ENCODE measurements at places on chromosomes 12 and 14.

GRCh38 chr12:54201001-54201794, 12.4 kb upstream of the SMUG1 start:
- peaks cover 5% of the 10 kb centered on the region for H3K27me3 ChIP-seq
- H3K27ac ChIP-seq, result no peak overlapping the region
- H3K36me3 ChIP-seq, result no peaks in the 10 kb centered on the region
- H3K4me1 ChIP-seq, result peaks cover 21% of the 10 kb centered on the region

DNA sequence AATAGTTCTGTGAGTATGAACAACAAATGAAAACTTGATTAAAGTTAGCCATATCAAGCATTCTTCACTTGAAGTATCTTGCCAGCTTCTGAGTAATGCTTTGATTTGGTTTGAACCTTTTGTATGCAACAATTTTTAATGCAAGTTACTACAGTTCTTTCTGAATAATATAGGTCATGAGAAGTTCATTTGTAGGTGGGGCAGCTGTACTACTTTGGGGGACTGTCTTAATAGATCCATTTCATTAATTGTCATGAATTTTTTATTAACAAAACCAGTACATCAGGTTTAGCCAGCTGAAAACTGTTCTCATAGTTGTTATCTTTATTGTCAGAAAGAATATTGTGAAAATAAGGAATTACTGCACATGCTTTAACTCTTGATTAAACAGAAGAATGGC, 142.7 kb downstream of the FOXA1 start:
- no peaks in the 10 kb centered on the region for H3K4me1 ChIP-seq
- H3K36me3 ChIP-seq, result no peaks in the 10 kb centered on the region
- no peaks in the 10 kb centered on the region for H3K27me3 ChIP-seq
- DNase-seq, result no peak
- H3K27ac ChIP-seq, result no peak overlapping the region

GRCh38 chr12:20213723-20214625, 154.4 kb upstream of the PDE3A start:
- no peak overlapping the region for H3K4me3 ChIP-seq
- no peak for DNase-seq
- no peaks in the 10 kb centered on the region for H3K27me3 ChIP-seq
- peaks cover 32% of the 10 kb centered on the region for H3K4me1 ChIP-seq

DNA sequence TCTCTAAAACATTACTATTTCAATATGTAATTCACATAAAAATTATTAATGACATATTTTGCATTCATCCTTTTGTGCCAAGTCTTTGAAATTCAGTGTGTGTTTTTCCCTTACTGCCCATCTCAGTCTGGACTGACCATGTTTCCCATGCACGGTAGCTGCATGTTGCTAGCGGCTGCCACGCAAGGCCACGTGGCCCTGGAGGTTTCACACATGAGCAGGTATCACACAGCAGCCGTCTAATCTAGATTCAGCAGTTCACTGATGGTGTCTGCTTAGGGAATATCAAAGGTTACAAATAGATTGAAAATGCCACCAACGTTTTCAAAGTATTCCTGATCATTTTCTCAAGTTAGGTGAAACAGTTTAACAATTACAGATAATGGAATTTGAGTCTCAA, 234.8 kb upstream of the FKBP4 start:
- no peak for DNase-seq
- no peak overlapping the region for H3K4me3 ChIP-seq
- no peaks in the 10 kb centered on the region for H3K36me3 ChIP-seq
- no peaks in the 10 kb centered on the region for H3K4me1 ChIP-seq

DNA sequence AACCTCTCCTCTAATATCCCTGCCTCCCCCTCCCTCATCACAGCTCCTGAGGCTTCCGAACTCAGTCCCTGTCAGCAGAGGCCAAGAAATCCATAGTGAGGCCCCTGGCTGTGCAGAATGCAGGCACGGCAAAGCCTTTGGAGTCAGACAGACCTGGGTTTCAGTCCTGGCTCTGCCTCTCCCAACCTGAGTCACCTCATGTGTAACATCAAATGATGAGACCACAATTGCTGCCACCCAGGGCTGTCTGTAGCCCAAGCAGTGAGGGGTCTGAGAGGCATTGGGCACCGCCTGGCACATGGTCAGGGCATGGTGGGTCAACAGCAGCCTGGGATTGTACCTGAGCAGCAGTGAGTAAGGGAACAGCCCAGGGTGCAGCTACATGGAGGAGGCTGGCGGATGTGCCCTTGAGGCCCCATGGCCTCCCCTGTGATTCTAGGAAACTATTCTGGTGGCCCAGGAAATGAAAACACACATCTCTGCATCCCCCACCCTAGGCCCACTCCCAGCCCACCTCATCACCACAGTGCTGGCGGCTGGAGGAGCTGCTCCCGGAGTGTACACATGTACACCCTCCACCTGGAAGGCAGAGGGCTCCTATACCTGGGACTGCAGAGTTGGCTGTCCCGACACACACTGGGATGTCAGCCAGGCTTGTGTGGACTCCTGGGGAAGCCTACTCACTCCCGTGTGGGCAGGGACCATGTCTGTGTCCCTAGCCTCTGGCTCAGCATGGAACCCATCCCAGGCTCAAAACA, 7.7 kb downstream of the ANKRD33 start:
- peaks cover 11% of the 10 kb centered on the region for H3K4me1 ChIP-seq
- no peak overlapping the region for H3K4me3 ChIP-seq
- H3K27ac ChIP-seq, result no peak overlapping the region
- DNase-seq, result no peak
- H3K36me3 ChIP-seq, result no peaks in the 10 kb centered on the region

GRCh38 chr14:100967930-100968329, 64.4 kb upstream of the RTL1 start:
- H3K27ac ChIP-seq, result no peak overlapping the region
- DNase-seq, result no peak
- H3K27me3 ChIP-seq, result no peaks in the 10 kb centered on the region
- no peaks in the 10 kb centered on the region for H3K4me1 ChIP-seq

- H3K4me1 ChIP-seq, result peaks cover 26% of the 10 kb centered on the region
- no peak overlapping the region for H3K4me3 ChIP-seq
- no peaks in the 10 kb centered on the region for H3K36me3 ChIP-seq
- no peak overlapping the region for H3K27ac ChIP-seq
- no peak for DNase-seq
- no peaks in the 10 kb centered on the region for H3K27me3 ChIP-seq
These were observed 9.2 kb downstream of the DUSP6 start for GRCh38 chr12:89343127-89343526.

DNA sequence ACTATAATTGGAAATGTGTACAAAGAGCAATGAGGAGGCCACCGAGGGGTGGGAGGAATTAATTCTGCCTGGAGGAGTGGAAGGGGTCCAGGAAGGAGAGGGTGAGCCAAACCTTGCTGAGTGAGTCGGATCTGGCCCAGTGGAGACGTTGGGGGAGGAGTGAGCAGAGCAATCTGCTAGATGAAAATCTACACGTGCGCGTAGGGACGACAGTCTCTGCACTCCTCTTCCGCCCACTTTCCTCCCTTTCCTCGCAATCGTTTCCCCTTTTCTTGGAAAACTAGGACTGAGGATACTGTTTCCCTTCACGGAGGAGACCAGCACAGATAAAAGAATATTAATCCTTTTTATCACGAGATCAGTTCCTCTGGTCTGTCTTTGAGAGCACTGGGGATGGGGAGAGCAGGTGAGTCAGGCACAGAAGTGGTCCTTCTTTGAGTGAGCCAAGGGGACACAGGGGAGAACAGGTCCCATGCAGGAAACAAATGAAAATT, 2.9 kb upstream of the NAB2 start:
- H3K4me1 ChIP-seq, result peaks cover 30% of the 10 kb centered on the region
- peak overlapping the region; percentile 97 for H3K27ac ChIP-seq
- peaks cover under 1% of the 10 kb centered on the region for H3K36me3 ChIP-seq
- H3K27me3 ChIP-seq, result no peaks in the 10 kb centered on the region
- H3K4me3 ChIP-seq, result peak overlapping the region; percentile 74

DNA sequence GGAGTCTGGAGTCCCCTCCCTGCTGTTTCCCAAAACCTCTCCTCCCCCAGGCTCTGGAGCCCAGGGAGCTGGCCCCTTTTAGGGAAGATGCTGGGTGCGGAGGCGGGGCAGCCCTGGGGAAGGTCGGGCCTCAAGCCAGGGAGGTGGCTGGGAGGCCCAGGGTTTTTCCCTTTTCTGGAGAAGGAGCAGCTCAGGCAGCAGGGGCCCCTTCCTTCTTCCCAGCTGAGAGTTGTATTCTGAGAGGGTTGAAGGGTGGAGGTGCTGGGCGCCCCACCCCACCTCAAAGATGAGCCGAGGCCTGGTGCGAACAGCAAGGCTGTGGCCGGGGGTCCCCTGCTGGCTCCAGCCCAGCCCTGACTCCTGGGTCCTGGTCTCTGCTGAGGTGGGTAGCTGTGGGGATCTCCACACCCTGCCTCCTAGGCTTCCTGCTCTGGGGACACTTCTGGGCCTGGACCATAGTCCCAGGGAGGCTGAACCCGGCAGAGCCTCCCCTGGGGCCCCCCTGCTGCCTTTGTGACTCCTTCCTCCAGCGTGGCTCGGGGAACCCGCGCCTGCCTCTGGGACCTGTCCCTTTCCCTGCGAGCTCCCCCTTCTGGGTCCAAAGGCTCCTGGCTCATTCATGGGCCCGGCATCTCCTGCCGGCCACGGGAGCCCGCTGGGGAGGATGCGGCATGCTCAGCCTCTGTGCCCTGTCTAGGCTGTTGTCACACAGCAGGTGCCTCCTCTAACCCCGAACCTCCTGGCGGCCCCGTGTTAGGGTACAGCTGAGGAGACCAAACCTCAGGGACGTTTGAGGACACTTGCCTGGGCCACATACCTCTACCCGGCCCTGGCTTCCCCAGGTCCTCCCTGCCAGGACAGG, 4.4 kb downstream of the TRMT61A start:
- DNase-seq, result no peak
- peaks cover 32% of the 10 kb centered on the region for H3K4me1 ChIP-seq

GRCh38 chr14:81485372-81485771, 48.3 kb downstream of the SEL1L start:
- no peak overlapping the region for H3K27ac ChIP-seq
- no peak for DNase-seq
- H3K4me1 ChIP-seq, result no peaks in the 10 kb centered on the region

- no peak within 1 kb of the TSS for H3K27ac ChIP-seq
- peak within 1 kb of the TSS; percentile 19 for H3K4me3 ChIP-seq
- H3K36me3 ChIP-seq, result no peaks in the 10 kb centered on the region
- no peak for DNase-seq
These were observed at the start of gene HCAR1 for GRCh38 chr12:122730215-122731014. TSS of gene HCAR1 (minus strand) at chr12:122730844. CDS start at chr12:122730339, 505 bp downstream.

GRCh38 chr12:72234886-72235285, 37.3 kb upstream of the TRHDE start:
- no peaks in the 10 kb centered on the region for H3K27me3 ChIP-seq
- H3K36me3 ChIP-seq, result no peaks in the 10 kb centered on the region
- no peak for DNase-seq
- no peaks in the 10 kb centered on the region for H3K4me1 ChIP-seq

GRCh38 chr12:94980577-94980976, 22.9 kb downstream of the NDUFA12 start:
- no peak for DNase-seq
- no peaks in the 10 kb centered on the region for H3K4me1 ChIP-seq
- H3K4me3 ChIP-seq, result no peak overlapping the region
- H3K27ac ChIP-seq, result no peak overlapping the region
- H3K36me3 ChIP-seq, result peaks cover 2% of the 10 kb centered on the region

- no peaks in the 10 kb centered on the region for H3K36me3 ChIP-seq
- no peak for DNase-seq
- H3K4me3 ChIP-seq, result no peak overlapping the region
- no peak overlapping the region for H3K27ac ChIP-seq
These were observed 106.5 kb upstream of the PRKD1 start for GRCh38 chr14:30034152-30034551.

GRCh38 chr12:123889848-123890535, 82.6 kb downstream of the CCDC92 start:
- no peak for DNase-seq
- H3K36me3 ChIP-seq, result no peaks in the 10 kb centered on the region
- no peak overlapping the region for H3K4me3 ChIP-seq
- peaks cover 7% of the 10 kb centered on the region for H3K4me1 ChIP-seq
- H3K27me3 ChIP-seq, result peaks cover 34% of the 10 kb centered on the region
- H3K27ac ChIP-seq, result no peak overlapping the region

- H3K27ac ChIP-seq, result no peak overlapping the region
- peaks cover 24% of the 10 kb centered on the region for H3K4me1 ChIP-seq
- H3K36me3 ChIP-seq, result no peaks in the 10 kb centered on the region
- no peaks in the 10 kb centered on the region for H3K27me3 ChIP-seq
- DNase-seq, result no peak
- no peak overlapping the region for H3K4me3 ChIP-seq
These were observed 331.9 kb downstream of the BTG1 start for GRCh38 chr12:91813701-91814100.

- no peaks in the 10 kb centered on the region for H3K36me3 ChIP-seq
- no peak overlapping the region for H3K27ac ChIP-seq
- H3K4me3 ChIP-seq, result no peak overlapping the region
- no peaks in the 10 kb centered on the region for H3K27me3 ChIP-seq
- no peak for DNase-seq
These were observed 32.9 kb upstream of the IGF1 start for GRCh38 chr12:102513272-102513671.

- peak overlapping the region; percentile 71 for H3K4me3 ChIP-seq
- DNase-seq, result no peak
- H3K27me3 ChIP-seq, result peaks cover 62% of the 10 kb centered on the region
- peak overlapping the region; percentile 63 for H3K27ac ChIP-seq
- H3K4me1 ChIP-seq, result peaks cover 32% of the 10 kb centered on the region
- no peaks in the 10 kb centered on the region for H3K36me3 ChIP-seq
These were observed 367 bp downstream of the GALNT16 start for GRCh38 chr14:69260190-69260860.

GRCh38 chr14:104749111-104749649, 3.8 kb upstream of the SIVA1 start:
- DNase-seq, result no peak
- H3K4me1 ChIP-seq, result peaks cover 58% of the 10 kb centered on the region
- no peak overlapping the region for H3K27ac ChIP-seq
- no peak overlapping the region for H3K4me3 ChIP-seq
- no peaks in the 10 kb centered on the region for H3K36me3 ChIP-seq

GRCh38 chr12:100986595-100987547, 192.3 kb downstream of the ANO4 start:
- H3K36me3 ChIP-seq, result no peaks in the 10 kb centered on the region
- H3K4me3 ChIP-seq, result no peak overlapping the region
- no peaks in the 10 kb centered on the region for H3K27me3 ChIP-seq

GRCh38 chr14:89853936-89854693, 100.4 kb downstream of the EFCAB11 start:
- no peak overlapping the region for H3K4me3 ChIP-seq
- DNase-seq, result no peak
- H3K4me1 ChIP-seq, result peaks cover 11% of the 10 kb centered on the region

DNA sequence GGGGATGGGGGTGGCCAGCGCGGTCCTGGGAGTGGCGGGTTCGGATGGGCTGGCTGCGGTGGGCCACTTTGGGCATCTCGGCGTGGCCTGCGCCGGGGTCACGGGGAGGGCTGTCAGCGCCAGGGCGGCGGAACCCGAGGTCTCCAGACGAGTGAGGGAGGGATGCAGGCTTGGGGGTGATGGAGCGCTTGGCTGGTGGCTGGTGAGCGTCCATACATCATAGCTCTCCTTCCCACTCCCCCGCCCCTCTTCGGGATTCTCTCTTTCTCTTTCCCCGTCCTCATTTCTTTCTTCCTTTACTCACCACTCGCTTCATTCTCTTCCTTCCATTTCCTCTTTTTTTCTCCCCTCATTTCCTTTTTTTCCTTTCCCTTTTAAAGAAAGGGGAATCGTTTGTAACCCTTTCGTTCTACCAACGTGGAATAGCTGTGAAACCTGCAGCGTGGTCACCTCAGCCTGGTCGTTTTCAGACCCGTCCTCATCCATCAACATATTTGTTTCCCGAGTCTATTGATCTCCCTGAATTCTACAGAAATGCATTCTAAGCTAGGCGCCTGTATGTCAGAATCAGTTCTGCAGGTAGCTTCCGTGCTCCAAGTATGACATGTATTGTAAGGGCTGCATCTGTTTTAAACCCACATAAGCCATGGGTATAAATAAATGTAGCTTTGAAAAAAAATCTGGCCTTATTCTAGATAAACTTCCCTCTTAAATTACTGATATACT, 260.3 kb upstream of the E2F7 start:
- no peak for DNase-seq
- no peaks in the 10 kb centered on the region for H3K36me3 ChIP-seq
- H3K27ac ChIP-seq, result no peak overlapping the region
- peaks cover 11% of the 10 kb centered on the region for H3K27me3 ChIP-seq
